ENCODE measurements at places on chromosomes 5 and 9. TPM values are rescaled to one million over a fixed set of nuclear protein-coding genes. Genes with fewer than 3 reads are reported as not detected.

NXNL2 gene
- total RNA-seq, result 0.77 TPM

BARHL1 gene
- not detected for total RNA-seq

IL4 gene
- not detected for total RNA-seq

CER1 gene
- total RNA-seq, result not detected

NME5 gene
- total RNA-seq, result 2.7 TPM

CDH9 gene
- not detected for total RNA-seq

LMNB1 gene
- total RNA-seq, result 9.1 TPM

PCDHGC3 gene
- 55.5 TPM for total RNA-seq

FGD3 gene
- total RNA-seq, result not detected

EPB41L4B gene
- 0.26 TPM for total RNA-seq

UBE2QL1 gene
- total RNA-seq, result under 0.01 TPM

IFNA2 gene
- not detected for total RNA-seq

MAMDC2 gene
- total RNA-seq, result 0.52 TPM

GKAP1 gene
- total RNA-seq, result 0.43 TPM

CARTPT gene
- not detected for total RNA-seq

GRAMD2B gene
- total RNA-seq, result 8.0 TPM

HAVCR1 gene
- total RNA-seq, result not detected

FBN2 gene
- 14.7 TPM for total RNA-seq

SH3TC2 gene
- total RNA-seq, result 0.34 TPM

KCNN2 gene
- total RNA-seq, result not detected

CTNND2 gene
- not detected for total RNA-seq

HBEGF gene
- 0.47 TPM for total RNA-seq

SERF1A gene
- total RNA-seq, result 0.69 TPM

PRUNE2 gene
- 11.3 TPM for total RNA-seq

MLANA gene
- total RNA-seq, result not detected

AMBP gene
- total RNA-seq, result 0.86 TPM

FST gene
- 29.1 TPM for total RNA-seq

ANKRD18B gene
- 2.3 TPM for total RNA-seq

ORM1 gene
- not detected for total RNA-seq

RALGDS gene
- total RNA-seq, result 20.2 TPM

KCNV2 gene
- not detected for total RNA-seq

KIAA1958 gene
- total RNA-seq, result 0.34 TPM

APBA1 gene
- 5.7 TPM for total RNA-seq

PCDHAC2 gene
- total RNA-seq, result under 0.01 TPM
